NCI-H1092 treated with DMSO at 0.1 percent for 48 hours (cell line): ENCODE measurements at places on chromosomes 1 and 21.

GRCh38 chr1:104082221-104082620 lies 332.5 kb downstream of the AMY1C start:
- DNase-seq = no peak

DNA sequence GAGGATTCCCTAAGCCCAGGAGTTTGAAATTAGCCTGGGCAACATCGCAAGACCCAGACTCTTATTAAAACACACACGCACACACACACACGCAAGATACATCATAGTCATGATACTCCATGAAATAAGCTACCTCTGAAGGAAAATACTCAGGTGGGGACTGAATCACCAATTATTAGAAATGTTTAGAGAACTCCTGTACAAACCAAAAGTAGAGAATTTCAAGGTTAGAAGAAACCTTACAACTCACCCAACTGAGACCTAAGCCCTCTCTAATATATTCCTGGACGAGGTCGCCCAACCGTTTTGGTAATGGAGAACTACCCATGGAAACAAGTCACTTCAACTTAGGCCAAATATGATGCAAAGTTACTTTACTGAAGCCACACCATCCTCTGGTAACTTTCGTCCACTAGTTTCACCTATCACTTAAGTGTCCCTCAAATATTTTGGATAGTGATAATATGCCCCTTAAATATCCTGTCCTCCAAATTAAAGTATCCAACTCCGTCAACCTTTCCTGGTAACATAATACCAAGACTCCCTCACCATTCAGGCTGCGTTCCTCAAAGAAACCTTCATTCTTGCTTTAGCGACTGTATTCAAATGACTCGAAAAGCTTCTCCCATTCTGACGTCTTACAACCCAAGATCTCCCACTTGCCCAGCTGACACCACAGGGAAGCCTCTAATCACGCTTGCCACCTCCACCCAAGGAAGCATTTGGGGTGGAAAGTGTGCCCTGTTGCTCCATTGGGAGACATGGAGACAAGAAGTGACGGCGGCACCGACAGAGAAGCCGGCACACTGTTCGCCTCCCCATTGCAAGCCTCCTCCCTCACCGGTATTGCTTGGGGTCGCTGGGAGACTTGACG lies 856 bp downstream of the NRDC start:
- no peak for DNase-seq

GRCh38 chr1:56551691-56552090 lies 27.7 kb downstream of the PLPP3 start:
- DNase-seq = peak; percentile 33

DNA sequence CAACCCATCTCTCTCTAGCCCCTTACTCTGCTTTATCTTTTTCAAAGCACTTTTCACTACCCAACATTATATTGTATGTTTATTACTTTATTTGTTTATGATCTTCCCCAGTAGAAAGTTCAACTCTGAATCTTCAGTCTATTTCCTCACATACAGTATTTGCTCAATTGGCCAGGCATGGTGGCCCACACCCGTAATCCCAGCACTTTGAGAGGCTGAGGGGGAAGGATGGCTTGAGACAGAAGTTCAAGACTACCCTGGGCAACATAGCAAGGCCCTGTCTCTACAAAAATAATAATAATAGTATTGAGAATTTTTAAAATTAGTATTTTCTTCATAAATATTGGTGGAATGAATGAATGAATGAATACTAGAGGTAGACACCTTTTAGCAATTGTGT lies 1.2 kb downstream of the STPG1 start:
- DNase-seq = no peak

DNA sequence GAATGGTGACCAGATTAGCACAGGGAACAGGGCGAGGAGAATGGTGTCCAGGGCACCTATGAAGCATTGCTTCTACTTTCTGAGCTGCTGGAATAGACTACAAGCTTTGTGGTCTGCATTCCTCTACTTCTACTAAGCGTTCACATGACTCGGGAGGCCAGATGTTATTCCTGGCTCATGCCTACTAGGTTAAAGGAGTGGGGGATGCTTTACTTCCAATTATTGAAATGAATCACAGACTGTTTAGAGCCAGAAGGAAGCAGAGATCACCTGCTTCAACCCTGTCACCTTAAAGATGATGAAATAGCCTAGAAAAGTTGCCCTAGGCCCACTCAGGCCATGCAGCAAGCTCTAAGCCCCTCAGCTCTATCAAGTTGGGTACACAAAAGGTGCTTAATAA lies 633.5 kb downstream of the KIF26B start:
- DNase-seq = no peak

DNA sequence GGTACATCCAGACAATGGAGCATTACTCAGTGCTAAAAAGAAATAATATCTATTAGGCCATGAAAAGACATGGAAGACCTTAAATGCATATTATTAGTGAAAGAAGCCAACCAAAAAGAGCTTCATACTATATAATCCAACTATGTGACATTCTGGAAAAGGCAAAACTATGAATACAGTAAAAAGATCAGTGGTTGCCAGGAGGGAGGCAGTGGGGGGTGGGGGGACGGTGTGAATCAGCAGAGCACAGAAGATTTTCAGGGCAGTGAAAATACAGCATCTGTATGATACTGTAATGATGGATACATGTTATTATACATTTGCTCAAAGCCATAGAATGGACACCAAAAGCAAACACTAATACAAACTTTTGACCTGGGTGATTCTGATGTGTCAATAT lies 339.4 kb upstream of the SNX7 start:
- no peak for DNase-seq

- DNase-seq = no peak
Observed at GRCh38 chr1:94438692-94439276, 20.6 kb downstream of the ABCD3 start.

GRCh38 chr1:58047265-58047858 lies 499.2 kb downstream of the OMA1 start:
- no peak for DNase-seq

DNA sequence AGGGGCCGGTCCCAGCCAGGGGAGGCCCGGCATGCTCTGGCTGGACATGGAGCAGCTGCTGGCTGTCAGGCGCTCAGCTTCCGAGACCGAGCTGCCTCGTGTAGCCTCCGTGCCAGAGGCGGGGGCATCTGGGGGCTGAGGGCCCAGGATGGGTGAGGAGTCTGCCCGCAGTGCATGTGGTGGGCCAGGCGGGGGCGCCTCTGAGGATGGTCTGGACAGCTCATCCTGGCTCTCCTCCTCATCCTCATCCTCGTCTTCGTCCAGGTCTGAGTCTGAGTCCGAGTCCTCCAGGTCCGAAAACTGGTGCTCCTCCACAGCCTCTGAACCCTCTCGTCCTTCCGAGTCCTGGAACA lies 28.9 kb upstream of the EDN2 start:
- no peak for DNase-seq

GRCh38 chr1:150808121-150808520 lies at the start of gene CTSK:
CTSK (minus strand) TSS chr1:150808260; CDS start chr1:150806805, 1,455 bp downstream.
- DNase-seq = no peak

DNA sequence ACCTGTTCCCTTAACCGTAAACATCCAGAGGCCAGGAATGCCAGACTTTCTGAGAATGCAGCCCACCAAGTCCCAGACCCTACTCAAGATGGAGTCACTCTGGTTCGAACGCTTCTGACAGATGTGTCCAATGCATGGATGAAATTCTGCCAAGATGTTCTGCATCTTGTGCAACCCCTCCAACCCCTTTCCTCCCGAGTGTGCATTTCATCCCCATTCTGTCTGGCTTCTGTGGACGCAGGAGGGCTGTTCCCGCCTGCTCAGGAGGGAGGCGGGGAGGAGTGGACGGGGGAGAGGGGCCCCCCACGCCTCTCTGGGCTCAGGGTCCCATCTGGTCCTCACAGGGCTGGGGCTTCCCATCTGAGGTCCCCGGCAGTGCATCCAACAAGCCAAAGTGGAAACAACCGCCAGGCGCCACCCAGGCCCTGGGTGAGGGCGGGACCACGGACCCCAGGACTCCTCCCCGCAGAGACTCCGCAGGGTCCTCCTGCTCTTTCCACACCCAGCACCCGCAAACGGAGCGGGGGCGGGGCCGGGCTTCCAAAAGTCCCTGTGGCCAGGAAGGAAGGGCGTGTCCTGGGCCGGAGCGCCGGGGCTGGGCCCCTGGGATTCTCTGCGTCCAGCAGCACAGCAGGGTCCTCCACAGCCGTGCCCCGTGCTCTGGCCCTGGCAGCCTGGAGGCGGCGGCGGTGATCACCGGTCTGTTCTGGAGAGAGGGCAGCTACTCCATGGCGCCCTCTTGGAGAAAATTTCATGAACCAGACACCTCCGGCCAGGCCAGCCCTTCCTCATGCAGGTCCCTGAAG lies 27.8 kb upstream of the SUMO3 start:
- DNase-seq = peak; percentile 47

DNA sequence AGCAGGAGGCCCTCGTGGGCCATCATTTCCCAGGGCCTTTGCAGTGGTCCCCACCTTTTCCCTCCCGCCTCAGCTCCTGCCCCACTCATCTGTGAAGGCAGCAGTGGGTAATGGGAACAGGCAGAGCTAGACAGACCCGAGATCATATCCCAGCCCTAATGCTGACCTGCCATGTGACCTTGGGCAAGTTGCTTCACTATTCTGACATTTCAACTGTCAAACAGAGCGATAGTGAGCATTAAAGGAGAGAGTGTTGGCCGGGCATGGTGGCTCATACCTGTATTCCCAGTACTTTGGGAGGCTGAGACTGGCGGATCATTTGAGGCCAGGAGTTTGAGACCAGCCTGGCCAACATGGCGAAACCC lies 51.7 kb downstream of the RPS6KA1 start:
- DNase-seq = no peak

DNA sequence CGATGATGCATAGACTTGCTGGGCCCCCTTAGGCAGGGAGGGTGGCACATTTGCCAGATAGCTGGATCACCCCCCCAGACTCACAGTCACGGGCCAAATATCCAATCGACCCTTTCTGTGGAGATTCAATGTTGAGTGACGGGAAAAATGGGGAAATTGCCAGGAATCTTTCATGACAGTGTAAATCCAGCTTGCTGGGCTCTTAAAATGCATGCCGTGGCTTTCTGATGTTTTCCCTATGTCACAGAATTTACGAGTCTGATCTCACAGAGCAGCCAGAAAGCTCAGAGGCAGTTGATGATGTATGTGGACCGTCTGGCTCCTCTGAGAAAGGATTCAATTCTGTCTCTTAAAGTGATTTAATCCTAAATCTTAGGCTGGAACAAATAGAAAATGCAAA lies 150.1 kb upstream of the ZNF644 start:
- no peak for DNase-seq

DNA sequence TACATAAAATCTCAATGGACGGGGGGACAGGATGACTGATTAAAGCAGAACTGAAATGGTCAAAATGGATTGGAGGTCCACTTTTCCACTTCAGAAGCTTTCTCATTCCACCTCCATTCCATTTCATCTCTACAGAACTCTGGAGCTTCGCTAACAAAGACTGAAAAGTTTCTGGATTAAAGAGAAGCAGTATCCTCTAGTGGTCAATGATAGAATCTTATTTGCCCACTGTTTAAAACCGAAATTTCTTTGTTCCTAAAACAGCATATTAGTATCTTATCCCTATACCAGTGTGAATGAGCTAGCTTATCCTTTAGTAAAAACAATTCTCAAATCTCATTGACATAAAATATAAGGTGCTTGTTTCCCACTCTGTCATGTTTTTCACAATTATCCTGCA lies 890.6 kb downstream of the KCNT2 start:
- DNase-seq = peak; percentile 10

- DNase-seq = no peak
Observed at GRCh38 chr1:196143602-196144342, 464.5 kb downstream of the KCNT2 start.

GRCh38 chr1:29689372-29690030 lies 453.2 kb downstream of the PTPRU start:
- DNase-seq = no peak

GRCh38 chr1:44617703-44618029 lies 56.6 kb downstream of the TMEM53 start:
- no peak for DNase-seq

- no peak for DNase-seq
Observed at GRCh38 chr1:207088701-207089626, at the start of gene C4BPB. C4BPB (plus strand) TSS chr1:207088860; CDS start chr1:207089532, 672 bp downstream.

DNA sequence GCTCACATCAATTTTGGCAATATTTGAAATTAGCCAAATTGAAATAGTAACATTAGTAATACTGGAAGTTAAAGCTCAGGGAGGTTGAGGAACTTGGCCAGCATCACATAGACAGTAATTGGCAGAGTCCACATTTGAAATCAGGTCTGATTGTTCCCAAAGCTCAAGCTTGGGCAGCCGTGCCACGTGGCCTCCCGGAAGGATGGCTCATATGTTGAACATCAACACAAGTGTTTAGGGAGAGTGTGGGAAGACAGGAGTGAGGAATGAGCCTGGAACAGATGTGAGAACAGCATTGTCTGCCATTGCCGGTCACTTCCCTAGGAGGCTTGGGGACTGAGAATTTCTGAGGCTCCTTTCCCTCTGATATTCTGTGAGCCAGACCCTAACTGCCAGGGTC lies 40.2 kb upstream of the RBM15 start:
- DNase-seq = no peak

DNA sequence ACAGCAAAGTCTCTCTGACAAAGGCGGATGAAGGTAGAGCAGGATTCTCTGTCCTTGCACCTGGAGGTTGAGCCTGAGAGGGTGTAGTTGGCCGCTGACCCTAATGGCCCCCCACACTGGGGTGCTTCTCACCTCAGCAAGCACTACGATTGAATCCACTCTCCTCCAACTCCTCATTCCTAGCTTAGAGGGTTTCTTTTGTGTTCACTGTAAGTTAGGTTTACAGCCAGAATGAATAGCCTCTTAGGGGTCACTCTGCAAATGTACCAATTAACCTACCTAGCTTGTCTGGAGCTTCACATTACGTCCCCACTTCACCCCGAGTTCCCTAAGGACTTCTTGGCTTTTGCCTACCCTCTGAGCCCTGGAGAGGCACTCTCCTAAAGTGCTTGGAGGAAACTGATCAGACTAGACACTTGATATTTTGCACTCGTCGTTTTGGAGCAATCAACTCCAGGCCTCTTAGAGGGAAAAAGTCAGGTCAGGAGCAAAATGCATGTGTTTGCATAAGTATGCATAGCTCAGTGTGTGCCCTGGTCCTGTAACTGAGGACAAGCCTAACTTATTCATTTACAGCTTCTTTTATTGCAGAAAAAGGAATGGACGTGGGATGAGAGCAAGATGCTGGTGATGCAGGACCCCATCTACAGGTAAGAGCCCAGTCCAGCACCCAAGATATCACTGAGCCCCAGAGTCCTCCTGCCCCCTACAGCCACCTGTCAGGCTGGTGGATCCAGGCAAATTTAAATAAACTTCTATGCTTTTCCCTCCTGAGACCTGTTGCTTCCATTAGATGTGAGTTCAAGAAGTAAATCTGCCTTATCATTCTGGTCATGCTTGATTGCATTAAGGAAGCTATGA lies 76.4 kb downstream of the SPATA46 start:
- peak; percentile 38 for DNase-seq

GRCh38 chr1:166470014-166470413 lies 303.2 kb upstream of the FAM78B start:
- DNase-seq = no peak

- DNase-seq = no peak
Observed at GRCh38 chr1:51520700-51521248, 1.7 kb upstream of the EPS15 start.

- DNase-seq = no peak
Observed at GRCh38 chr1:200762089-200762488, 23.4 kb downstream of the CAMSAP2 start.
